ENCODE measurements at places on chromosomes 11 and 22.

DNA sequence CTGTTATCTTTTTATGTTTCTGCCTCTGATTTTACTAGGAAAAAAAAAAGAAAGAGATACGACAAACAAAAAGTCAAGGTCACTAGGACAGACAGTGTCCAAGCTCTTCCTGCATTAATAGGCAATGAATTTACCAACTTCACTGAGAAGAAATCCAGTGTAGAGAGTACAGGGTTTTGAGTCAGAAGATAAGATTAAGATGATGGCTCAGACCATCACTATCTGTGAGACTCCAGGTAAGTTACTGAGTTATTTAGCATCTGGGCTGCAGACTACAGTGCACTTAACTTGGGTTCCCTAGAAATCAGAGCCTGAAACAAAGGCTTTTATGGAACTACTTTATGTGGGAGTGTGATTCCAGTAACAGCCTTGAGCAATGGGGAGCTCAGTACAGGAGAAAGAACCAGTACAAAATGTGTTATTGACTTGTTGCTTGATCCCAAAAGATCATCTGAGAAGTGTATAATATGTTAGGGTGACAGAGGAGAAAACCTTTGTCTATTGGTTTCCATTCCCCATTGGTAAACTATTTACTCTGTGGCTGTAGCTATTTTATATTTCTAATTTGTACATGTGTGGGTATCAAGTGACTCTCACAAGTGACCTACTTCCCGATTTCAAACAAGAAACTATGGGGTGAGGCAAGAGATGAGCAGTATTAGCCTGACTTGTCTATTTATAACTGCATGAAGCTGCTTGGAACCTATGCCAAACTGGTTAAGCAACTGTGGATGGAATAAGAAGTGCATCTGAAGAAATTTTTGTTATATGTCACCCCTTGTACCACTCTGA is 395.8 kb downstream of the RAB38 start:
- DNase-seq: no peak

DNA sequence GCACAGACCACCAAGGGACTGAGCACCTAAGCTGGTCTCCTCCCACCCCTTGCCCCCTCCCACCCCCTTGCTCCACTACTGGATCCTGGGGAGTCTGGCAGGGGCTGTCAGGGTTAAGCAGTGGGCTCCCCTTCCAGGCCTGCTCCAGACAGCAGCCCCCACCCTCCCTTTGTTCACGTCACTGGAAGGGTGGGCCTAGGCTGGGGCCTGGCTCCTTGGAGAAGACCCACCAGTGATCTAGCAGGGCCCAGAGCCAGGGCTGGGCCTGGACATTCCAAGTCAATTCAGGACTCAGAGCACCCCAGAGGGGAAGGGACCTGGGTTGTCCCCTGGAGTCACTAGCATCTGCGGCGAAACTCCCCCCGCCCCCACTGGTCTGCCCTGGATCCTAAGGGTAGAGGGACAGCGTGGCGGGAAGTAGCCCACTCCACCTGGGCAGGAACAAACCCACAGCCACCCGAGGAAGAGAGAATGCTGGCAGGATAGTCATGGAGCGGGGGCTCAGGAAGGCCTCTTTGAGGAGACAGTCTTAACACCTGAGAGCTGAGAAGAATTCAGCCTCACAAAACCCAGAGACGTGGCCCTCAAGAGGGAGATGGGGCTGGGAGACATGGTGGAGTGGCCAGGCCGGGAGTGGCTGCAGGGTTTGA is 45.8 kb downstream of the IGLL1 start:
- no peak for DNase-seq

DNA sequence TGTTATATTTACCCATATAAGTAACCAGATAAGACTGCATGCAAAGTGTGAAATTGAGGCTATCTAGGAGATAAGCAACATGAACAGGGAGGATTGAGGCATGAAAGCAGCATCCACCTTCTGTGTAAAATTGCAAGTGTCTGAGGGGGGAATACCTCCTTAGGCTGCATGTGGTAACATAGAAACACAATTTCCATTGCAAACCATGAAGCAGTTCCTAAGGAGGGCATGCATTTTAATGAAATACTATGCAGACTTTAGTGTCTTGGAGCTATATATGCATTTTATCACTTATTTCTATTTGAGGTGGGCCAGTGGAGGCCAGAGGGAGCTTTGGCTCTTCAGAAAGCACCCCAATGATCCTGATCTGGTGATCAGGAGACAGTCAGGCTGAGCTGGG is 160.2 kb downstream of the C11orf91 start:
- no peak for DNase-seq

- no peak for DNase-seq
These were observed 606 bp downstream of the DRG1 start for GRCh38 chr22:31400023-31400397.

GRCh38 chr11:57418131-57418530 is 8.8 kb downstream of the SLC43A3 start:
- no peak for DNase-seq

GRCh38 chr11:72026090-72026489 is 27.4 kb downstream of the IL18BP start:
- no peak for DNase-seq

GRCh38 chr11:65560555-65561418 is 2.6 kb upstream of the LTBP3 start:
- no peak for DNase-seq

- no peak for DNase-seq
These were observed 11.3 kb upstream of the PIM3 start for GRCh38 chr22:49948958-49949913.

- no peak for DNase-seq
These were observed 22.5 kb downstream of the CLPB start for GRCh38 chr11:72411623-72412419.

DNA sequence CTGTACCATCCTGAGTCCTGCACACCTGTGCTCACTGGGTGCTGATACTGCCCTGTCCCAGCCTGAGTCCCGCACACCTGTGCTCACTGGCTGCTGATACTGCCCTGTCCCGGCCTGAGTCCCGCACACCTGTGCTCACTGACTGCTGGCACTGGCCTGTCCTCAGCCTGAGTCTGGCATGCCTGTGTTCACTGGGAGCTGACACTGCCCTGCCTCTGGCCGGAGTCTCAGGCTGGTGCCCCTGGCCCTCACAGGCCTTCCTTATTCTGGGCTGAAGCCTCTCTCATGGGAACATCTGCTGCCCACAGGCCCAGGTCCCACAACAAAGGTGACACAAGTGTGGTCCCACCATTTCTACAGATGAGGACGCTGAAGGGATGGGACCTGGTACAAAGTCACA is 115.1 kb downstream of the MPPED1 start:
- DNase-seq: no peak

DNA sequence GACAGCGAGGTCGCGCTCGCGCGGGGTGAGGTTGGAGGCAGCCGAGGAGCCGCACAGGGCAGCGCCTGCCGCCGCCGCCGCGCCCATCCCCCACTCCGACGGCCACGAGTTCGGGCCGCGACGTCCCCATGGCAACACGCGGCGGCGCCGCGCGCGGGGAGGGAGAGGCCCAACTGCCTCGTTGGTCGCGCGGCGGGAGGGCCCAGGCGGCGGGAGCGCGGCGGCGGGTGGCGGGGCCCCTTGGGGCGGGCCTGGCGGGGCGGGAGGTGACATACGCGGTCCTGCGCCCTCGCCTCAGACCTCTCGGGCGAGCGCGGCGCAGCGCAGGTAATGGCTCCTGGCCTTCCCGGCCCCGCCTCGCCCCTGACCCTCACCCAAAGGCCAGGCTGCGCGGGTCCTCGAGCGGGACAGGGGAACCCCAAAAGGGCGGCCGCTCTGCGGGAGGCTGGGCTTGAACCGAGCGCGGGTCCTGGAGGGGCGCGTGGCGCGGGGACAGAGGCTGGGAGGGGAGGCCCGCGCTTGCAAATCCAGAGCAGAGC is at the start of gene DEUP1:
Gene DEUP1 (plus strand): TSS at position 297 of the 539 bp plus-strand sequence. CDS start 1,518 bp downstream, outside the sequence.
- DNase-seq: no peak

DNA sequence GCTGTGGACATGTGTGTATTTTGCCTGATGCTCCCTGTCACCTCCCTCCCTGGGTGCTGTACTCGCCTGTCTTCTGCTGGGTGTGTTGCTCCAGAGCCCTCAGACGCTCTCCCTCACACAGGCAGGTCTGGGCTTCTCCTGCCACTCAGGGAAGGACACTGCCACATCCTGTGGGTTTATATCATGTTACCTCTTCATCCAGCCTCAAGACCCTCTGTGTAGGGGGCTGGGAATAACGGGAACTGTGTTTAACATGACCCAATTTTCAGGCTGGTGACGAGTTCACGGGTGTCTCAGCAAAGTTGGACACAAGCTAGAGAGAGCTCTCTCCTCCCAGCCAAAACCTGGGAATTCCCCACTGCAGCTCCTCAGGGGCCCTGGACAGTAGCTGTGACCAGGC is 24.6 kb downstream of the MYBPC3 start:
- no peak for DNase-seq

- no peak for DNase-seq
These were observed 13.3 kb upstream of the RASL10A start for GRCh38 chr22:29328566-29329500.

- DNase-seq: no peak
These were observed 98.2 kb upstream of the CHORDC1 start for GRCh38 chr11:90321018-90321417.

GRCh38 chr11:119717839-119718534 is 11.0 kb downstream of the NECTIN1 start:
- DNase-seq: no peak

GRCh38 chr11:120219232-120219937 is 8.6 kb downstream of the OAF start:
- DNase-seq: no peak

DNA sequence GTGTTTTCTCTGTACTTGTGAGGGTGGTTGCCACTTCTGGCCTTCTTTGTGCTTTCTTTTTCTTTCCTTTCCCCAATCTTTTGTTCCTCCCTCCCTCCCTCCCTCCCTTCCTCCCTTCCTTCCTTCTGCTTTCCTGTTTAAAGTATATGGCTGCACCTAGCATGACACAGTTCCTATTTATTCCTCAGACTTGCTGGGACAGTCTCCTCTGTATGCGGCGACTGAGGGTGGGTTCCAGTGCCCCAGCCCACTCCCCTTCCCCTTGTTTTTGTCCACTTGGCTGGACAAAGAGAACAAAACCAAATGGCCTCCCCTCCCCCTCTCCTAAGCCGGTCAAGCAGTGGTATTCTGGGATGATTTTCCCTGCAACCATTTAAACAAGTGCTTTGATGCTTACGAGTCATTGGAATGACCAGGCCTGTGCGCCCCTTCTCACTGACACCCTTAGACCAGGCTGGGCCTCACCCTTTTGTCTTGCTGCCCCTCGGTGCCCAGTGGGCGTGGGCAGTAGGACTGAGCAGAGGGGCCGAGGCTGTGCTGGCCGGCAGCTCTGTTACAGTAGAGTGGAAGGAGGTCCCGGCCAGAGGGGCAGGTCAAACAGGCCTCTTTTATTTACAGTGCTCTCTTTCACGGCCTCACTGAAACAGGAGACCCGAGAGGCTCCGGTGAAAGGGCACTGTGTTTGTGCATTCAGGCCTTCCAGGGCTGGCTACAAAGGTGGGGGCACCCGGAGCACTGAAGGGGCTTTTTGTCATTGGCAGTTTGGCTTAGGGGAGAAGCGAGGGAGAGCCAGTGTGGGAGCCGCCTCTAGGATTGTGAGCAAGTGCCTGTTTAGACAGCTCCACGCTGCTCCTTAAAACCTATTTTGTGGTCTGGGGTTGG is 32.2 kb downstream of the ZBTB16 start:
- no peak for DNase-seq

- DNase-seq: no peak
These were observed 711.2 kb downstream of the KCNA4 start for GRCh38 chr11:29305456-29306232.

DNA sequence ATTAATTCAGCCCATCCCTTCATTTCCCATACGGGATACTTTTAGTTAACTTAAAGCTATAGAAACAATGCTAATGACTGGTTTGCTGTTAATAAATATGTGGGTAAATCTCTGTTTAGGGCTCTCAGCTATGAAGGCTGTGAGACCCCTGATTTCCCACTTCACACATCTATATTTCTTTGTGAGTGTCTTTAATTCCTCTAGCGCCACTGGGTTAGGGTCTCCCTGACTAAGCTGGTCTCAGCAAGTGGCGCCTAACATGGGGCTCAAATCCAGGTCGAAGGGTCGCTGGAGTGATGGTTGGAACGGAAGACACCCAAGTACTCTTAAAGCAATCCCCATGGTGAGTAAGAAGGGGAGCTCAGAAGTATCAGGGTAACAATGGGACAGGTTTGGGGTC is 14.4 kb upstream of the OOSP1 start:
- no peak for DNase-seq

DNA sequence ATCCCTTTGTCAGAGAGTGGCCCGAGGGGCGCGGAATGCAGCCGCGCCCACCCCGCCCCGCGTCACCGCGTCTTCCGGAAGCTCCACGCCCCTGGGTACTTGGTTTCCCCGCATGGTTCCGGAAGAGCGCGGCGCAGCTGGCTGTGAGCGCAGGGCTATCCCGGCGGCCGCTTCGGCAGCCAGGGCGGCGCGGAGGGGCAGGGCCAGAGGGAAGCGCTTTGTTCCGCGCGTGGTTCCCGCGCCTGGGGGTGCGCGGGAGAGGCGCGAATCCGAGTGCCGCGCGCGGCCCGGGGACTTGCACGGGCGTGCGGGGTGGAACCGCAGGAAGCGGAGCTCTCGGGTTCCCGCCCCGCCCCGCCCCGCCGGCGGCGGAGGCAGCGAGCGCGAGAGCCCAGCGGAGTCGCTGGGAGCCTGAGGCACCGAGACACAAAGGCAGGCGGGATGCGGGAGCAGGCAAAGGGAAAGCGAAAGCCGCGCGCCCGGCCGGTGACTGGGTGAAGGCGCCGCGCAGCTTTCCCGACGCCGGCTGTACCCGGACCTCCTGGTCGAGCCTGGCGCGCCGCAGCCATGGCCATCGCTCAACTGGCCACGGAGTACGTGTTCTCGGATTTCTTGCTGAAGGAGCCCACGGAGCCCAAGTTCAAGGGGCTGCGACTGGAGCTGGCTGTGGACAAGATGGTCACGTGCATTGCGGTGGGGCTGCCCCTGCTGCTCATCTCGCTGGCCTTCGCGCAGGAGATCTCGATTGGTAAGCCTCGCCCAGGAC is at the start of gene PANX1:
Gene PANX1 (plus strand): TSS at position 96 of the 766 bp plus-strand sequence. CDS start 472 bp downstream, at position 568.
- peak; percentile 32 for DNase-seq

DNA sequence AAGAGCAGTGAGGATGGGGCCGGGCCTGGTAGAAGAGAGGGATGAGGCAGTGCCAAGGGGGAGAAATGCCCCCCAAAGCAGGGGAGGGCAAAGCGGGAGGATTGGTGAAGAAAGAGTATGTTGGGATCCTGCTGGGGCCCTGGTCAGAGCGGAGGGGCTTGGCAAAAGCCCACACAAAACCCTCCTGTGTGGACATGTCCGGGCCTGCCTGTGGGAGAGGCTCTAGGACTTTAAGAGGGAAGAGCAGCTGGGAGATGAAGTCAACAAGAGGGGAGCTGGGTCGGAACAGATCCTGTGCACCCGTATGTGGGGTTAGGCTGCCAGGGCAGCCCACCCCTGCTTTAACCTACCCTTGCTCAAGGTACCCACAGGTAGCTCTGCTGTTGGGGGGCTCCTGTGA is 25.8 kb downstream of the ART5 start:
- DNase-seq: no peak

DNA sequence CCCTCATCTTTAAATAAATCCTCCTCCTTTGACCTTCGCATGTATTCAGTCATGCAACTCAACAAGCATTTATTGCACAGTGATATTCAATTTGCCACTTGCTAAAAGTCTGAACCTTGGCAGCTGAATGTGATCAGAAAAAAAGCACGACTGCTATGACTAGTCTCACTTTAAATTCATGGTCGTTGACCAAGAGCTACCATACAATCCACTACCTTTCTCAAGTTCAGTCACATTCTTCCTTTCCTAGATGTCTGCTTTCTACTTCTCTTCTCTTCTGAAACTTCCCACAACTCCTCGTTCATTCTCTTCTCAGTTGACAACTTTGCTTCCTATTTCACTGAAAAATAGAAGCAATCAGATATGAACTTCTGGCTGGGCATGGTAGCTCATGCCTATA is 2.0 kb upstream of the SAA1 start:
- DNase-seq: no peak

Measured in activated CD8-positive, alpha-beta memory T cell treated with anti-CD3 and anti-CD28 coated beads for 1 hour (primary cell).